ENCODE measurements at places on chromosomes 4 and X.

DNA sequence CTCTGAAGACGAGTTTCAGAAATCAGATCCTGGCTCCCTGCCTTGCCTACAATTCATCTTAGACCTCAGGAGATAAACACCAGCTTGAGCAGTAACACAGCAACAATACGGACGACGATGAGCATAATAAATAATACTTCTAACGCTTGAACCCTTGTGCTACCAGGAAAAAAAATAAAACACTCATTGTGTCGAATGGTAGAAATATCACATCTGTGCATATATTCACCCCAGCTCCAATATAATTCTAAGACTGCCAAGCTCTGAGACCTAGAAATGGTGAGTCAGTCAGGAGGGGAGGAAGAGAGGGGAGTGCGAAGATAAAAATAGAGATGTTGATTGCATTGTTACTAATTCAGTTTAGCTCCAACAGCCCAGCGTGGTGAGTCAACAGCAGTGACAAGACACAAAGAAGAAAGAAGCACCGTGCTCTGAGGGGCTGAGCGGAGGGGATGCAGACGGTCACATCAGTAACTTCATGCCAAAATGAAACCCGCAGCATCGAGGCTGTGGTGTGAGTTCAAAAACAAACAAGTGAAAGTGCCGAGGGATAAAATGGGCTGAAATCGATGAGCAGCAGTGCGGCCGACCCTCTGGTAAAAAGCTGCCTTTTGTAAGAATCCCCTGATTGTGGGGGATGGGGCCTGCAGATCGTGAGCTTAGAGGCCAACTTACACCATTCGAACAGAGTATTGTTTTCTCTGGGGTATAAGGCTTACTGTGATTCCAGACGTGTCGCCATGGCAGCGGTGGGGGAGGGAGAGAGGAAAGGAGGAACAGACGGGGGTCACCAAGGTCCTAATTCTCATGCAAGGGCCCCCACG, 150.4 kb downstream of the MGST2 start:
- no peak for DNase-seq

DNA sequence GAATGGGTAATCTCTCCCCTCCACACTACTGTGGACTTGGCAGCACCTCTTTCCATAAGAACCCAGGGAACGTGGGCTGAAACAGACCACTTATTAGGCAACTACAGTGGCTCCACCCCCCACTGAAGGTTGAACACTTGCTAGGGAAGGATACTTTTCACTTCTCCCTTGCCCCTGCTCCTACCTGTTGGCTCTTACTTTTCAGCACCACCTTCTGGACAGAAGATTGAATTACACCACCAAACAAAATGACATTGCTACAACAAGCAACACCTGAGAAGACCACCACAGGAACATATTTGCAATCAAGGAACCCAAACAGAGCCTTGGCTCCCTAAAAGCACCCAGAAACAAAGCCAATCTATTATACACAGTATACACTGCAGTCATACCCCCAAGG, 132.1 kb upstream of the CXCL13 start:
- no peak for DNase-seq

DNA sequence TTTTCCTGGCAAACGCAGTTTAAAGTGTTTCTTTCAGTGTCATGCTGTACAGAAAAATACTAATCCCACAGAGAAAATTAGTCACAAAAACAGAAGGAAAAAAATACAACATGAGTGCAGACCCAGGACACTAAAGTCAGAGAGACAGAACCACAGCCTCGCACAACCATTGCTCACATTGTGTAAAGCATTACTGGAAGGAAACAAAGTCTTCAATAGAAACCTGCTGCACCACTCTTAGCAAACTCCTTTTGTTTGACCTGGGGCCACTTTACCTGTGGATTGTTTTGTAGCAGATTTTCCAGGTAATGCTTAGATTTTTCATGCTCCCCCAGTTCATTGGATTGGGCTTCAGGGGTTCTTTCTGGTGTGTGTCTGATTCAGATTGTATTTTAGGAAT, 131.8 kb upstream of the TMLHE start:
- no peak for DNase-seq

DNA sequence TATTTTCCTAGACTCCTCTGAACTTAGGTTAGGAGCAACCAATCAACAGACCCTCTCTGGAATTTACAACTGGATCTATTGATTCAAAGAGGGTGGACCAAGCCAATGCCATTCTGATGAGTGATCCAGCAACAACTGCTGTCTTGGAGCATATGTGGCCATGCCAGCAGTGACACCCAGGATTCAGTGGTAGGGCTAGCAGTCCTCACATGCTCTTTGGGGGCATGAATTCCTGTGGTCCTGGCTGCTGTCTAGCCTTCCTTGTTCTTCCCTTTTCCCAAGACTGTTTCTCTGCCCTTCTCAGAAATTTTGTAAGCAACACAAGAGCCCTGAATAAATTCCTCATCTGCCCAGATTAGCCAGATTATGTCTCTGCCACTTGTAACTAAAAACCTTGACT, 61.5 kb upstream of the GATB start:
- no peak for DNase-seq

GRCh38 chr4:93660036-93660435, 168.5 kb upstream of the ATOH1 start:
- no peak for DNase-seq

All from GM12878 (cell line).